Fibroblast of skin of right quadriceps (primary cell): ENCODE measurements at places on chromosomes 6 and 20.

DNA sequence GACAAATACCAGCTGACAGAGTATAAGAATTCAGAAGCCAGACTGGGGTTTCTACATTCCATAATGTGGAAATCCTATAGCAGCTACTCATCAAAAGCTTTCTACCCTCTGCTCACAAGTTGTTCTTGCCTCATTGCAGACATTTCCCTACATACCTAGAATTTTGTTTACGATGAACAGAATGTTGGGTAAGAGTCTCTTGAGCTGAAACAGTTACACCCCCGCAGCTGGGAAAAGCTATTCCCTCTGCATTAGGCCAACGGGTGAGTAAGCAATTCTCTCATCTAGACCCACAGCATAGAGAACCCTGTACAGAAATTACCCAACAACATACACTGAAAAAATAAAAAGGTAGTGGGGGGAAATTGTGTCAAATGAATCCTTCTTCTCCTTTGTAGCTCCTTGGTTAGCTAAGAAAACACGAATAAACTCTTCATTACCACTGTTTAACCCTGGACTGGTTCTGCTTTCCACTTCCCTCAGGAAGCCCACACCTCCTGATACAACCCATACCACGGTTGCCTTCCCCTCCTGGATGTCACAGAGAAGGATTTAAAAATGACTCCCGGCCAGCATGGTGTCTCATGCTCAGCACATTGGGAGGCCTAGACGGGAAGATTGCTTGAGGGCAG is 215.0 kb upstream of the SHLD1 start:
- DNase-seq: peak; percentile 94

DNA sequence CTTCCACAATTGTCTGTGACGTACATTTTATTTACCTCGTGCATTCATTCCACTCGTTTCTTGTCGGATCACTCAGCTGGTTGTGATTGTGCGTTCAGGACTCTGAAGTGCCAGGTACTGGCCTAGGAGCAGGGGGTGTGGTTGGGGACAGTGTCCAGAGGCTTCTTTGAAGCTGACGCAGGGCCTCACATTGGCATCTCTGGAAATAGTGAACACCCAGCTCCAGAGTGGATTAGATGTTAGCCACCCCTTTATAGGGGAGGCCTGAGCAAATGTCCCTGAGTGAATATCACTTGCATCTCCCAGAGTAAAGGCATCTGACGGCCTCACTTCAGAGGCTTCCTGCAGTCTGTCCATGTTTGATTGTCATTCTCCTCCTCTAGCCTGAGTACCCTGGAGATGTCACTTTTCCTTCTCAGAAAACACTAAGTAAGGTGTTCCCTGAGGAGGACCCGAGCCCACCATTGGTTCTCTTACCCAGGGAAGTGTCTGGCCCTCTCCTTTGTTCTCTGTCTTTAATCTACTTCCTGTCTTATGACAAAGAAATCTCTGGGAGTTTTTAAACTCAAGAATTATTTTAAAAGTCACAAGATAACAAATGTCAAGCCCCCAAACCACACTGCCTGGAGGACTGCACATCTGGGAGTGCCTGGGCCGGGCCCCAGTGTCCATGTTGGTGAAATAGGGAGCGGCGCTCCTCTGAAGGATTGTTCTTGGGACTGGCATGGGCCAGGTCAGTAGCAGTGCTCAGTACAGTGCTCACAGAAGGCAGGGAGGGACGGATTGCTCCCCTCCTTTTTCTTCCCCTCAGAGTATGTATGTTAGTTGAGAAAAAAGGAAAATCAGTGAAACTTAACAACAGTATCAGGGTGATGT is 10.8 kb downstream of the STX16 start:
- no peak for DNase-seq

DNA sequence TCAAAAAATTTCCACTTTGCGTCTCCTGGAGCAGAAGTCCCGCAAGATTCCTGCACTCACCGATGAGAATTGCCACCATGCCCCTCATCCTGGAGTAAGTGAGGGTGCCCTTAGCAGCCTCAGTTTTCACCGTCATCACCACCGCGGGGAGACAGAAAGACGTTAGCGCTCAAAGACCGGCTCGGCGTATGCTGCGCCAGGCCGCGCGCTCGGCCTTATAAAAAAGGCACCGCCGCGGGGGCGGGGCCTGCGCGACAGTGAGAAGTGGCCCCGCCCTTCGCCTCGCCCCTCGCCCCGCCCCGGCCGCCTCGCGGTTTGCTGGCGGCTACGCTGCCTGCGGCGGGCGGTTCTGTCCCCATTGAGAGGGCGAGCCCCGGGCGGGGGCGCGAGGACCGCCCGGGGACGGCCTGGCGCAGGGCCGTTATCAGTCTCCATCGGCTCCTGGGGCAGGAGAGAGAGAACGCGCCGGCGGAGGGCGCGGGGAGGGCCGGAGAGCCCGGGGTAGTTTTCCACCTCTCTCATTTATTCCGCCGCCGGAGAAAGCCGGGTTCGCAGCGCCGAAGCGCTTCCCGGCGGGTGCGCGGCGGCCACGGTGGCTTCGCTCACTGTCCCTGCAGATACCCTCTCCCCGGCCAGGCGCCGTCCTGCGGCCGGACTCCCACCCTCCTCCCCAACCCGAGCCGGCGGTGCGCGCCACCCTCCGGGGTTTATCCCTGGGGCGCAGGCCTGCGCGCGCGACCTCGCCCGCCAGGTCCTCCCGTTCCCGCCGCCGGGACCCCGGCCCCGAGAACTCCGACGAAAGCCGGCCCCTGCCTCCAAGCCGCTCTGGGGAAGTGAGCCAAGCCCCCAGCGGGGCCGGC is 122.5 kb upstream of the SLC2A12 start:
- DNase-seq: peak; percentile 92

GRCh38 chr6:44309631-44310030 is 3.5 kb downstream of the AARS2 start:
- DNase-seq: no peak

GRCh38 chr20:31684153-31685015 is 38.3 kb downstream of the BCL2L1 start:
- no peak for DNase-seq

DNA sequence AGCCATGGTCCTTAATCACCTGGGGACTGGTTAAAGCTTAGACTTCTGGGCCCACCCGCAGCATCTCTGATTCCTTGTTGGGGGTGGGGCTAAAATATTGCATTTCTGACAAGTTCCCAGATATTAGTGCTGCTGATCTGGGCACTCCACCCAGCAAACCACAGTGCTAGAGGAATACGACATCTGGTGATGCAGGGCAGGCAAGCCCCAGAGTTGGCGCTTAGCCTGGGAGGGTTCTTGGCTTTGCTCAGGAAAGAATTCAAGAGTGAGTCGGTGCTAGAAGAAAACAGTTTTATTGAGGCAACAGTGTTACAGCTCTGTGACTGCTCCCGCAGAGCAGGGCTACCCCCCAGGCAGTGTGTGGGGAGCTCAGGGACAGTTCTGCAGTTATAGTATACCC is 210.7 kb downstream of the TFAP2C start:
- peak; percentile 8 for DNase-seq

DNA sequence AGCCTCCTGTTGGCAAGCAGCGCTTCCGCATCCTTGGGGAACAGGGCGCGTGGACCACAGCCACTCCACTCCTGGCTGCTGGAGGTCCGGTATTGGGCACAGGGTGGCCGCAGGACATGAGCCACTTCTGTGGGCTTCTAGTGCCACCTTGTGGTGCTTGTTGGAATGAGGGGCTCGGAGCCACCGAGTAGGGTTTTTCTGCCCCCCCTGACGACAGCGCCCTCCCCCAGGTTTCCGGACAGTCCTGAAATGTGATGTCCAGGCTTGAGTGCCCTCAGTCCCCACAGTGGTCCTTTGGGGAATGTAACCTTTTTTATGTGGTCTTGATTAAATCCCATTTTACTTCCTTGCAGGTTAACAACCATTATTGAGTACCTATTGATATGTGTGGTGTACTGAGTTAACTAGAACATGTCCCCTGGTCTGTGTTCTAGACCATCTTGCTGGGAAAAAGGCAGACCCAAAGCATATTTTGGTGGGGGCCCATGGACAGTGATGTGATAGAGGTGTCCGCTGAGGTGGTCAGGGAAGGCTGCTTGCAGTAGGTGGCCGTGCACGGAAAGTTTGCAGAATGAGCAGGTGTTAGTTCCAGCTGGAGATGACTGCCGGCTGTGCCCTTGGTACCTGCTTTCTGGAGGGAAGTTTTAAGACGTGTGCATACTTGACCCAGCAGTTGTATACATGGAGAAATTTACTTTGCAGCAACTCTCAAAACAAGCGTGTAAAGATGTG is 70.0 kb downstream of the PTPN1 start:
- peak; percentile 42 for DNase-seq

DNA sequence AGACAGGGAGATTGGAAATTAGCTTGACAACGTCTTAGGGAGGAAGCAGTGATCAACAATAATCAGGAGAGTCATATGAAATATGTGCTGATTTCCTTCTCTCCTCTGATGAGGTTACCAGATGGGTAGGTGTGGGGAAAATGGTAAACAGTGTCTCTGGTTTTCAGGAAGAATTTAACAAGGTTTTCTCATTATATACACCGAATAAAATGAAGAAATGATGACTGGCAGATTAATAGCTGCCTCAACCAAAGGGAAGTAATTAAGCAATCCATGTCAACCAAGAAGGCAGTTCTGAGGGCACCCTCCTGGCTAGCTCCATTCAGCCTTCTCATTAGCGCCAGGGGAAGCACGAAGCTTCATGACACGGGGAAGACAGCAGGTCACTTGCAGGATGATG is 12.7 kb upstream of the RAMACL start:
- no peak for DNase-seq

- no peak for DNase-seq
Observed at GRCh38 chr6:167676666-167677421, 149.9 kb upstream of the AFDN start.

GRCh38 chr20:58569241-58570125 is 54.3 kb upstream of the APCDD1L start:
- DNase-seq: no peak

DNA sequence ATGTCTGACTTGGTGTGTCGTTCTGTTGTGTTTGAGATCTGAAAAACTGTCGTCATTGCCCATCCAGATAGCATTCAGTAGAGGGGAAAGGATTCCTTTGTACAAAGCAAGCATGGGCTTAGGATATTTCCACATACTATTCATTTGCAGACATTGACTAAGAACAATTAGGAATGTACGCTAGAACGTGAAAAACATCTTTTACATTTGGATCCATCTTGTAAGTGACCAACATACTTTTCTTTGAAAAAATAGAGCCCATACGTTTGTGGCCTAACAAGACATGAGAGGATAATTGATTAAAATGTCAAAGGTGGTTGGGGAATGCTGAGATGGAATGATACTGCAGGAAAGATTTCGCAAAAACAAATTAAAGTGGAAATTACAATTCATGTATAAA is 225.8 kb upstream of the QKI start:
- no peak for DNase-seq

DNA sequence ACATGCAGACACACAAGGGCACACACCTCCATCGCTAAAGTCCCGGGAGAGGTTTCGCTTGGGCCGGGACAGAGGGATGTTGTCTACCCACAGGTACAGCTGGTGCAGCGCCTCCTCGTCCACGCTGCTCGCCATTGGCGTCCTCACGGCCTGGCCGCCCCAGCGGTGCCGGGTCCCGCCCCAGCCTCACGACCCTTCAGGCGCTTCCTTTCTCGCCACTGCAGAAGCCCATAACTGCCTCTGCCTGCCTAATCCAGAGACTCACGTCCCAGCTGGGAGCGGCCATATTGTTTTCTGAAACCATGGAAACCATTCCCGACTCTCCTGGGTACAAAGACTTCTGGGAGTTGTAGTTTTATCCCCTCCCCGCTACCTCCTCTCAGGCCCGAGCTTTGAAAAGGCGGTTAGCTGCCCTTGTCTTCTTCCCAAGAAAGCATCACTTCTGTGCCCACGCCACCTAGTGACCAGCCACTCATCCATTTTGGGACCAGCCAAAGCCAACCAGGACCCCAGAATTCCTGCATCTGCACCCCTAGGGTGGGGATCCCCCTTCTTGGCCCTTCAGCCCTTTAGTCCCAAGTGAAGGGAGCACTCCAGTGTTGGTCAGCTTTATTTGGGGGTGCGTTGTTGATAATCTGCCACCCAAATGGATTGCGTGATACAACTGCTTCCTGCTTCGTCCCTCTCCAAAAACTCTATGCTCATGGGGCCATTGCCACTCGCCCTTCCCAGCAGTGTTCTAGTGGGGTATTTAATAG is at the start of gene SPEF1:
SPEF1 (minus strand) TSS at position 296 of the 758 bp plus-strand sequence; CDS start at position 135, 161 bp downstream.
- DNase-seq: peak; percentile 93

- peak; percentile 22 for DNase-seq
Observed at GRCh38 chr6:36546308-36546919, 865 bp downstream of the STK38 start.

DNA sequence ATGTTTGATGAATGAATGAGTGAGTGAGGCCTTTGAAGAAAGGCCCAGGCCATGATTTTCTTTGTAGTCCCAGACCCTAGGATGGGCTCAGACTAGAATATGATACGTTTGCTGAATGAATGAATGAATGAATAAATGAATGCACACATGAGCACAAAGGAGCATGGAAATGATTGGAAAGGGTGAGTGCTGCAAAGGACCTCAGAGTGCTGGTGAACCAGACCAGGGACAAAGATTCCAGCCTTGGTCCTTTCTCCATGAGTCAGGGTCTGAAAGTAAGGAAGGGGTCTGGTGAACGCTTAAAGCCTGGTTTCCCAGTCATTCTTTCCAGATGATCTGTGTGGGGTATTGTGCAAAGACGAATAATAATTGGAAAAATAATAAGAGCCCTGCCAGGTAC is 40.0 kb upstream of the MRPS18A start:
- DNase-seq: no peak

- peak; percentile 22 for DNase-seq
Observed at GRCh38 chr6:148827416-148828045, 80.7 kb downstream of the UST start.

- DNase-seq: no peak
Observed at GRCh38 chr6:168001029-168001332, 3.5 kb downstream of the KIF25 start.

GRCh38 chr6:35030099-35030498 is 111.0 kb downstream of the TCP11 start:
- no peak for DNase-seq

DNA sequence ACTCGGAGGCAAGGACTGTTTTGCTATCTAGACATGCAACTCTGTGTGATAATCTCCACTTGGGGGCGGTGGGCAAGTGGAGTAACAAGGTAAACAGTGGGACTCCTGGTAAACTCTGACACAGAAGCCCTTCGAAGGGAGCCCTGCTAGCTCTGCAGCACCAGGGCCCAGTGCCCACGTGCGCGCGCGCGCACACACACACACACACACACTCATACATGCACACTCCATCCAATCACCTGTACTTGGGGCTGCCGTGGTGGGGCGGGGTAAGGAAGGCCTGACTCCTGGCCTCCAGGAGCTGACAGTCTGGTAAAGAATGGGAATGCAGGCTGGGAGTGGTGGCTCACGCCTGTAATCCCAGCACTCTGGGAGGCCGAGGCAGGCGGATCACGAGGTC is 36.4 kb downstream of the TAF4 start:
- DNase-seq: no peak

GRCh38 chr6:154617175-154617574 is 106.7 kb upstream of the CNKSR3 start:
- peak; percentile 25 for DNase-seq

DNA sequence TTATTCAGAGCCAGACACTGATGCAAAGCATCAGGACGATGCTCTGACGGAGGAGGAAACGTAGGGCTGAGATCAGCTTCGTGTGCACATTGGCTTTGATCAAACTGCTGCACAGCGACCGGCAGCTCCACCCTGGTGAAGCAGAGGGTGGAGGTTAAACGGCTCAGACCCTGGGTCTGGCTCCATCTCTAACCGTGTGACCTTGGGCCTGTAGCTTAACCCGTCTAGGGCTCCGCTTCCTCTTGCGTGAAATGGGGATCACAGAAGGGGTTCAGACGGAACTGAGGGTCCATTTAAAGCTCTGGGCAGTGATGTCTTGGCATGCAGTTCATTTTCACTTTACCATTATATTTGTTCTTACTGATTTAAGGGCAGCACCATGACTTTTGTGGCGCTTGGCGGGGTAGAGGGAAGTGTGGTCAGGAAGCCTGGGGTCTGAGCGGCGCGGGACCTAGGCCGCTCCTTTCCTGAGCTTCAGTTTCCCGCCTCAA is 644 bp downstream of the RBL1 start:
- no peak for DNase-seq
